Occipital lobe (tissue), 3 donors: ENCODE measurements at places on chromosomes 16 and 17.

DNA sequence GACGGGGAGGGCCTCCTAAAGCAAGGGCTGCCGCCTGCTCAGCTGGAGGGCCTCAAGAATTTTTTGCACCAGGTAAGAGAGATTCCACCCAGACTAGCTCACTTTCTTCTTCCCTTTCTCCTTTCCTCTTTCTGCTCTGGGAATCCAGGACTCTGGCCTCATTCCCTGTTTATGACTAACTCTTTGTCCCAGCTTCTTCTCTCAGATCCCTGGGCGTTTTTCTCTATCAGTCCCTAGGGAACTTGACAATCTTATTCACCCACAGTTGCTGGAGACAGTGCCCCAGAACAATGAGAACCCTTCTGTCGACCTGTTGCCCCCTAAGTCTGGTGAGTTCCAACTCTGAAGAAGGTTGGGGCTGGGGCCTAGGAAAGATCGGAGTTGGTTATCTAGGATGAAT, 15.6 kb downstream of the CNTROB start:
- DNase-seq, result no peak

DNA sequence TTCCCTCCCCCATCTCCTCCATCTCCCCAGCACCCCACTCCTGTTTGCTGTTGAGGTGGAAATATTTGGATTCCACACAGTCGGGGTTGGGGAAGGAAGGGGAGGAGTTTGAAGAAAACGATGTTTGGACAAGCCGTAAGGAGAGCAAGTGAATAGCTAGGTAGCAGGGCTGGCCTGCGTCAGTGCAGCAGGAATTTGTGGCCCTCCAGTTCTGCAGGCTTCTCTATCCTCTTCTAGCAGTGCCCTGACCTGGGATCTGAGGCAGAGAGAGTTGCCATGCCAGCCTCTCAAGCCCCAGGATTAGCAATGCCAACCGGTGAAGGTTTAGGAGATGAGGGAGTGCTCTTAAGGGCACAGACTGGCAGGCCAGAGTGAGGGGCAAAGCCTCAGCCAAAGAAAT, 12.5 kb downstream of the TLCD2 start:
- DNase-seq, result no peak

DNA sequence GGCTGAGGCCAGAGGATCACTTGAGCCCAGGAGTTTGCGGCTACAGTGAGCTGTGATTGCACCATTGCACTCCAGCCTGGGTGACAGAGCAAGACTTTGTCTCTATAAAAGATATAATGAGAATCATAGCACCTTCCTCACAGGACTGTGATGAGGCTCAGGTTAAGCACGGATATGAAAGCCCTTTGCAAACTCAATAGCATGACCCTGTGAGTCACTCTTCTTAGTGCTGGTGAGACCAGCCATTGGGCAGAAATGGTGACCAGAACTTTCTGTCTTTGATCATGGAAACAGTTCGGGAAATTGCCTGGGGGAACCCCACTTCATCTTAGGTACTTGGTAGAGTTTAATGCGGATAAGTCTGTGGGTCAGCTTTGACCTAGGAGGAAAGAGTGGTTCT, 144.2 kb downstream of the PRKCB start:
- DNase-seq, result no peak

DNA sequence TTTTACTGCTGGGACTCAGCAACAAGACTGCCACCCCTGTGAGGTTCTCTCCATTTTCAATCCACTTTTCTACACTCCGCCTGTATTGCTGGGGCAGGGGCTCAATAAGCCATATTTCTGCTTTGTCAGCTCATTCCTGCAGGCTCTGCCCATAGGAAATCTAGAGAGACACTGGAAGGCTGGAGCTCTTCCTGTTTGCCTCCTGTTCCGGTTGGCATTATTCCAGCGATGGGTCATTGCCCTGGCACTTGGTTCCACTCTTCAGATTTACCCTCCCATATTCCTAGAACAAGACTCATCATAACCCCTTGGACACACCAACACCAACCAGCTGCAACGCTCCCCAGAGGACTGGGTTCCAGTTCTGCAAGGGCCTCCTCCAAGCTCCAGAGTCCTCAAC, 210.4 kb downstream of the CA10 start:
- no peak for DNase-seq

GRCh38 chr17:55023626-55024025, 55.1 kb downstream of the STXBP4 start:
- DNase-seq, result no peak

DNA sequence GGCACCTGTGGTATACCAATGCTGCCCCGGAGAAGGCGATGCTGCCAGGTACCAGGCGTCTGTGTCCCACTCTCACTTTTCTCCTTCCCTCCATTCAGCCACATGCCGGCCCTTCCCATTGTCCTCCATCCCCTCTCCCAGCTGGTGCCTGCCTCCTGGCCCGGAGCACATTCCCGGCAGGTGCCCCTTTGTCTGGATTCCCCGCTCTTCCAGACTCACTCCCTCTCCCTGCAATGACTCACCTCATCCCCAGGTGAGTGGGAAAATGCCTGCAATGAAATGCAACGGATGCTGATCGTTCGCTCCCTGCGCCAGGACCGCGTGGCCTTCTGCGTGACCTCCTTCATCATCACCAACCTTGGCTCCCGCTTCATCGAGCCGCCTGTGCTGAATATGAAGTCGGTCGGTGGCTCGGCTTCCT, 10.4 kb upstream of the KDM6B start:
- no peak for DNase-seq

GRCh38 chr17:16589097-16589969, 20.3 kb upstream of the ZNF287 start:
- DNase-seq, result peak; percentile 84

DNA sequence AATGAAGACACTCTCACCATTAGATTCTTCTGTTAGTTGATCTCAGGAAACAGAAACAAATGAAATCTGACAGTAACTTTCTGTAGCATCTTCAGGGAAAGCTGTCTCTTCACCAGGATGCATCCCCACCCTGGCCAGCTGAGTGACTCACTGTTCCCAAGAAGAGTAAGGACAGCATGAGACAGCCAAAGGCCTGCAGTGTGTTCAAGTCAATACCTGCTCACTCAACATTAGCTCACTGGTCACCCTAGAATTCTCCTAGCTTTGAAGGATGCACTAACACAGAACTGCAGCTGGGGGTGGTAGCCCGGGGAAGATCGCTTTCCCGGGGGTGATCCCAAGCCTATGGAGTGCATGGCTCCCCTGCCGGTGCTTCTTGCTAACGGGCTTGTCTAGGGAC, 28.2 kb upstream of the CLEC18B start:
- no peak for DNase-seq

DNA sequence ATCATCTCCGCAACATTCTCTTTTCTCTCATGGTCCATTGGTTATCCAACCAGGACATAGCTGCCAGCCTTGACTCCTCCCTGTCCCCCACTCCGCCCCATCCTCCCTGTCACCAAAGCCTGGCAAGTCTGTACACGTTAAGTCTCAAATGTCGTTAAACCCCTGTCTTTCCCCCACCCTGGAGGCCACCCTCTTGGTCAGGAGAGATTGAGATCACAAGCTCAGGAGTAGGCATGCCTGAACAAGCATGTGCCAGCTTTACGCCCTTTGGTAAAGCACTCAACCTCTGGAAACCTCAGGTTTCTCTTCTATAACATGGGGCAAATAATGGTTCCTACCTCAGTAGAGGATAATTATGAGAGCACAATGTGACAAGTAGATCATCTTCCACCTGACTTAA, 38.1 kb upstream of the CCL1 start:
- DNase-seq, result no peak

DNA sequence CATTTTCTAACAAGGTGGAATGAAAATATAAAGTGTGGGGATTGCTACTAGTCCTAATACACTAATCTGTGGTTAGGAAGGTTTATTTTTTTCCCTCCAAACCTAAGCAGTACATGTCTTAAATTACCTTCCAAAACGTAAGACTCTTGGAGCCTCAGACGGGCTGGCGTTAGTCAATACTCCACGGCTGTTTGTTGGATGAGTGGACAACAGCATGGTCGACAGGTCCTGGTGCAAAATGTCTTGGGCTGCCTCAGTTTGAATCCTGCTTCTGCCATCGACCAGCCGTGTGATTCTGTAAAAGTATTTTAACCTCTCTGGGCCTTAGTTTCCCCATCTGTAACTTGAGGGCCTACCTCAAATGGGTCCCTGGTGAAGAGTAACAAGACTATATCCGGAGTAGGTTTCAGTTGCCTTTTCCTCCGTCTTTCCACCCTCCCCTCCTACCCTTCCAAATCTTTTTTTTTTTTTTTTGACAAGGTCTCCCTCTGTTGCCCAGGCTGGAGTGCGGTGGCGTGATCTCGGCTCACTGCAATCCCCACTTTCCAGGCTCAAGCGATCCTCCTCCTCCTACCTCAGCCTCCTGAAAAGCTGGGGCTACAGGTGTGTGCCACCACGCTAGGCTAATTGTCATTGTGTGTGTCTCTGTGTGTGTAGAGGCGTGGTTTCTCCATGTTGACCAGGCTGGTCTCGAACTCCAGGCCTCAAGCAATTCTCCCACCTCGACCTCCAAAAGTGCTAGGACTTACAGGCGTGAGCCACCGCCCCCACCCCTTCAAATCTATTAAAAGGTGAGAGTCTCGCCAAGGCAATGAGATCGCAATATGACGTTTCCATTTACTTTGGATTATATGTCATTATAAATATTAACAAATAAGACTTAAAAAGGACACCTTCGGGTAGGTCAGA, 5.8 kb downstream of the SCGB1C2 start:
- no peak for DNase-seq

DNA sequence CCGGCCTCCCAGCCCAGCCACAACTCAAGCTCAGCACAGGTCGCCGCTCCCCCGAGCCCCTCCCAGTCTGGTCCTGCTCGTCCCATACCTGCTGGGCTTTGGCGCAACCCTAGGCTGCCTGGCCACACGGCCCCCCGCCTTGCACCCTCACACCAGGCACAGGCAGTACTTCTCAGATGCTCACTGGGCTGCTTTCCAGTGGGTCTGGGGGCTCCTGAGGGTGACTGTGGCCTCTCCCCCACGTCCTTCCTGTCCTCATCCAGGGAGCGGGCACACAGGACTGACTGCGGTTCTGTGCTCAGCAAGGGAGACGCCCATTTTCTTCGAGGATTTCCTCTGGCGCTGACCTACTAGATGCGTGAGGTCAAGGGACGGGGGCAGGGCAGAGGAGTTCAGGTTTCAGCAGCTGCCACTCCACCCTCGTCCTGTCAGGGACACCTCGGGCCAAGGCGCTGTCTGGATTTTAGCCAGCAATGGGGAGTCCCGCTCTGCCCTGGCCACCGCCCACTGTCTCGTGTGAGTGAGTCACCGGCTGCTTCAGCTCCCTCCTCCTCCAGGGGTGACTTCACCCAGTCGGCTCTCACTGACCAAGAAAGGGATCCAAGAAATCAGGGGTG, 115.8 kb downstream of the NPIPB11 start:
- DNase-seq, result peak; percentile 61

- DNase-seq, result no peak
Measured at GRCh38 chr17:42877037-42877436, 23.6 kb upstream of the G6PC1 start.

DNA sequence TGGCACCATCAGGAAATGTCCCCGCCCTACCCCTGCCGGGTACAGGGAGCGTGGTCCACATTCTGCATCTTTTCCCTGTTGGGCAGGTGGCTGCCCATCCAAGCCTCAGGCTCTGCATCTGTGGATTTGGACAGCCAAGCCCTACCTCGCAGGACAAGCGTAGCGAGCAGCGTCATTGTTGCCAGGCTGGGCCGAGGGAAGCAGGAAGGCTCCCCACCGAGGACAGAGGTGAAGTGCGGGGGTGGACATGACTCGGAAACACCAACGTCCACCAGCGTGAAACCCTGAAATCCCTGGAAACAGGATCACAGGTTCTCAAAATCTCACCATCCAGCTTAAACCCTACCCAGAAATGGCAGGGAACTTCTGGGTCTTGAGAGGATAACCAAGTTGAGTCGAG, 73.6 kb downstream of the SOCS1 start:
- DNase-seq, result no peak

DNA sequence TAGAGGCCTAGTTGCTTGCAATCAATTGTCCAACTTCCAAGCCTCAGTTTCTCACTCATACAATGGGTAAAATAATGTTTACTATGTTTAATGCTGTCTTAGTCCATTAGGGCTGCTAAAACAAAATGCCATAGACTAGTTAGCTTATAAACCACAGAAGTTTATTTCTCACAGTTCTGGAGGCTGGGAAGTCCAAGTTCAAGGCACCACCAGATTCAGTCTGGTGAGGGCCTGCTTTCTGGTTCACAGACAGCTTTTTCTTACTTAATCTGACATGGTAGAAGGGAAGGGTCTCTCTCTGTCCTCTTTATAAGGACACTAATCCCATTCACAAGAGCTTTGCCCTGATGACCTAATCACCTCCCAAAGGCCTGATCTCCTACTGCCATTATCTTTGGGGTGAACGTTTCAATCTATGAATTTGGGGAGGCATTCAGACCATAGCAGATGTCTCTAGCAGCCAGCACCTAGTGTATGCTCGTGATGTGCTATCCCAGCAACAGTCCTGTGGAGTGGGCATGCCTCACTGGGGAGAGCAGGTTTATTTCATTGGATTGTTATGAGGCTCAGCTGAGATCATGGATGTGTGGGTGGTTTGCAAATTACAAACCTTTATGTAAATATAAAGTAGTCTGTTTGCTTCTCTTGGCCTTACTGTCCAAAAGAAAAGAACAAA, 25.2 kb downstream of the YPEL2 start:
- no peak for DNase-seq

- no peak for DNase-seq
Measured at GRCh38 chr17:75587675-75588595, at the start of gene MYO15B. Gene MYO15B, plus strand, starts transcription at chr17:75587800. Its CDS starts 258 bp downstream, at chr17:75588058.

GRCh38 chr17:31549525-31550388, 158.3 kb downstream of the RAB11FIP4 start:
- peak; percentile 91 for DNase-seq

DNA sequence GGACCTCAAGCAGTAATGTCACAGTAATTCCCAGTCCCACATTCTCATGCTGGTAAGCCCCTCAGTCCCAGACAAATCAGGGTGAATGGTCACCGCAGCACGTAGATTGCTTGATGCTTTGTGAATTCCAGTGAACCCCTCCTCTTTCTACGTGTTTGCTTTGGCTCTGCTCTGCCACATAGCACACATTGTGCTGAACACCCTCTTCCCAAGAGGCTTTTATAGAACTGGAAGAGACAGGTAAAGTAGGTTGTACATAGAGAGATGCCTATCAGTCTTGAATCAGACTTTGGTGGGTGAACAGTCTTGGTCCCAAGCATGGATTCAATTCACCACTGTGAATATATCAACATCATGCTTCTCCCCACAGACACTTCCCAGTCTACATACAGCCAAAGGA, 579 bp upstream of the KRTAP9-6 start:
- DNase-seq, result no peak

- DNase-seq, result no peak
Measured at GRCh38 chr16:86662740-86663139, 84.4 kb downstream of the FOXL1 start.

- no peak for DNase-seq
Measured at GRCh38 chr16:12758670-12759558, 44.8 kb downstream of the CPPED1 start.

DNA sequence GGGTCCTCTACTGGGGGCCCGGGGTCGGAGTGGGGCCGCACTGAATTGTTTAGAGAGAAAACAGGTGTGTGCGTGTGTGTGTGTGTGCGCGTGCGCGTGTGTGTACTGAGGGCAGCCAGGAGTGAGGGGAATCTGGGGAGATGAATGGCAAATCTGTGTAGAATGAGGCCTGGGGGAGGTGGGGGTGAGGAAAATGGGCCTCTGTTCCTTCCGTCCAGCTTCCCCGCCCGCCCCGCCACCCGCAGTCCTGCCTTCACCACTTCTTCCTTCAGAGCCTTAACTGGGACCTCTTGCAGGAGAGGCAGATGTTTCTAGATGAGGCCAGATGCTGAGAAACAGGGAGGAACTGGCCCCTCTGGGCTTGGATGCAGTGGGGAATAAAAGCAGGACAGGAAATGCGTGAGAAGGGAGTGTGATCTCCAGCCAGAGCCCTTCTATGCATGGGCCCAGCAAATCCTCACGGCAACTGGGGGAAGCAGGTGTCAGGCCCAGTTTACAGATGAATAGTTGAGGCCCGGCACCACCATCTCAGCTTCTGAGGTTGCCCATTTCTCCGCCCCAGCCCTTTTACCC, 29.7 kb upstream of the NGFR start:
- no peak for DNase-seq
